LNCaP clone FGC (cell line): ENCODE measurements at places on chromosomes 2 and 18.

- no peak for DNase-seq
Observed at GRCh38 chr2:144686518-144687215, 166.7 kb upstream of the ZEB2 start.

DNA sequence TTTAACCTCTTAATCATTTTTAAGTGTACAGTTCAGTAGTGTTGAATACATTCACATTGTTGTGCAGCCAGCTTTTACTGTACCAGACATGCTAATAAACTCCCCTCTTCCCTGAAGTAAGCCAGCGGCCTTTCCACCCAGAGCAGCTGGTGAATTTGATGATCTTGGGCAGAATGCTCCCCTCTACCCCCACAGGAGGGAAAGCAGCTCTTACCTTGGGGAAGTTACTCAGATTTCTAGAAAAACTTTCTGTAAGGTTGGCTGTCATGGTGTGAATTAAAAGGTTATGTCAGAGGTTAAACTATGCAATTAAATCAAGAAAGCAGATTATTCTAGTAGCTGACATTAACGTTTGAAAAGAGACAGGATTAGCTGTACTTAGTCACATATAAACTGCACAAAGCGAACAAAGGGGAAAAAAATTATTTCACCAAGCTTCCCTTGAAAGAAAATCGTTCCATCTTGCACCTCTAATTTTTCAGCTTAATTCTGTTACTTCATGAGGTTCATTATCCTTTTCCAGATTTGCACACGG lies 398.5 kb upstream of the NRP2 start:
- no peak for DNase-seq

DNA sequence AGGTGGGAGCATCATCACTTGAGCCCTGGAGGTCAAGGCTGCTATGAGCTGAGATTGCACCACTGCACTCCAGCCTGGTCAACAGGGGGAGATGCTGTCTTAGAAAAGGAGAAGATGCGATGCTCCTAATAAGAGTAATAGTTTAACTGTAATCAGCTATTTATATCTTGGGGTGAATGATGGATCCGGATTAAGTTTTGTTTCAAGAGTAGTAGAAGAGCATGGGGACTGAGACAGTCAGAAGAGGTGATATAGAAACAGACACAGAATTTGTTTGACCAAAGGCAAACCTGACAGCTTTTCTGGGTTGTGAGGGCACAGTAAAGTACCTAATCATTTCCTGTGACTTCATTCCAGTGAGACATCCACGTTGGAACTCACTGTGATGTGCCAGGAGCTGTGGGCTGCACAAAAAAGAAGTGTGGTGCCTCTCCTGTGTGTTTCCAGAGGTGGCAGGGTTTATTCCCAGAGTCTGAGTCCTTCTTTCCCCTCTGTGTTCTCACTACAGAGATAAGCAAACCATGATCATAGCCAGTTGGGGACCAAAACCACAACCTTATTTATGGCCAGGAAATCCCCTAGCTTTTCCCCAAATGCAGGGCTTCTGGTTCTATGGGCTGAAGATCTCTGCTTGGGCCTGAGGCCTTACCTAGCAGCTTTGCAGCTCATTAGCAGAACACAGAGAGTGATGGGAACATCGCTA lies 113.7 kb downstream of the XRCC5 start:
- DNase-seq, result no peak

GRCh38 chr2:29731948-29732347 lies 189.4 kb downstream of the ALK start:
- no peak for DNase-seq

- peak; percentile 88 for DNase-seq
Observed at GRCh38 chr2:3523551-3524041, 4.3 kb upstream of the ADI1 start.

- DNase-seq, result no peak
Observed at GRCh38 chr2:201269764-201270163, 9.4 kb downstream of the CASP8 start.

DNA sequence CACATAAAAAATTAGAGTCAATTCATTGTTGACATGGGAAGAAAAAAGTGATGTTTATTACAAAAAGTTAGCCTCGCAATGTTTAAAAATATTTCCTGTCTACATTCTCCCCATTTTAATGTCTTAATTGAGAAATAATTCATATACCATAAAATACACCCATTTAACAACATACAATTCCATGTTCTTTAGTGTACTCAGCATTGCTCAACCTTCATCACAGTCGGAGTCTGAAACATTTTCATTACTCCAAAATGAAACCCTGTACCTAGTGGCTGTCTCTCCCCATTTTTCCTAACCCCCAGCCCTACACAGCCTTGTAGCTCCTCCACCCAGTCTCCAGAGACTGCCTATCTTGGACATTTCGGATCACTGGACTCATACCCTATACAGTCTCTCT lies 103.9 kb upstream of the CBLN2 start:
- no peak for DNase-seq

GRCh38 chr2:84781942-84782716 lies 98.8 kb downstream of the TRABD2A start:
- DNase-seq, result no peak

- DNase-seq, result no peak
Observed at GRCh38 chr2:43075811-43076585, 150.4 kb downstream of the ZFP36L2 start.

DNA sequence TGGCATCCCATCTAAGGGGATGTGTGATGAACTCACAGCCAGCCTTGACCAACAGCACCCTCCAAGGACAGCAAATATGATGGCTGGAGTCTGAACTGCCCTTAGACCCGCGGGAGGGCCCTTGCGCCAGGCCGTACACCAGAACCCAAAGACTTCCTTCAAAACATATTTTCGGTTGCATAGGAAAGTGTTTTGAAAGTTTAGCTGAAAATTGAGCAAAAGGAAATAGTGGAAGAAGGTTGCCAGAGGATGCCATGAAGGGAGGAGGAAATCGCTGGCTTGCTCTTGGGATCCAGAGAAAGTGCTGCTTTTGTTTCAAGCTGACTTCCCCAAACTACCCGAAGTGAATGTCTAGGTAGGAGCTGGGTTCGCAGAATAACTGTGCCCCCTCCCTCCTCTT lies 61.3 kb downstream of the IL1R2 start:
- no peak for DNase-seq

DNA sequence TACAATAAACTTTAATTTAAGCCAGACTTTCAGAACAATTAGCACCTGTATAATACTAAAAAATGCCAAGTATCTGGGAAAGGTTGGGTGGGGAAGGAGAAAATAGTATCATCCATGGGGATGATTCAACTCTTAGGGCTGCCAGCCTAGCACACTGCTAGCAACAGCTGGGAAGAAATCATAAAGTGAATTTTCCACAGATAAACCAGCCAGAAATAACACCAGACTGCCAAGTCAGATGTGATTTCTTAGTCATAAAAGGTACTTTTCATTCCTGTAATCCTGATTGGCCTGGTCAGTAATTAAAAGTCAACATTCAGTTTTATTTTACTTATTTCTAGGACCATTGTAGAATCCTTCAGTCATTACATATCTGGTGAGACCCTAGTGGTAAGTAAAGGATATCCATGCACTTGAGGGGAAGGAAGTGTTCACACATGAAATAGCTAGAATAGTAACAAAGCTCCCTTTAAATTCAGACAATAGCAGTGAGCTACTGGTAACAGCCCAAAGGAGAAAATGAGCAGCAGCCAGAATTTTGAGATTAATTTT lies 59.4 kb downstream of the LIMS1 start:
- no peak for DNase-seq

GRCh38 chr2:55365303-55365702 lies 54.4 kb downstream of the CCDC88A start:
- no peak for DNase-seq
